ENCODE measurements at places on chromosomes 2 and 18.

- no peak for DNase-seq
These were observed 2168.6 kb upstream of the PIK3C3 start for GRCh38 chr18:39786477-39786876.

DNA sequence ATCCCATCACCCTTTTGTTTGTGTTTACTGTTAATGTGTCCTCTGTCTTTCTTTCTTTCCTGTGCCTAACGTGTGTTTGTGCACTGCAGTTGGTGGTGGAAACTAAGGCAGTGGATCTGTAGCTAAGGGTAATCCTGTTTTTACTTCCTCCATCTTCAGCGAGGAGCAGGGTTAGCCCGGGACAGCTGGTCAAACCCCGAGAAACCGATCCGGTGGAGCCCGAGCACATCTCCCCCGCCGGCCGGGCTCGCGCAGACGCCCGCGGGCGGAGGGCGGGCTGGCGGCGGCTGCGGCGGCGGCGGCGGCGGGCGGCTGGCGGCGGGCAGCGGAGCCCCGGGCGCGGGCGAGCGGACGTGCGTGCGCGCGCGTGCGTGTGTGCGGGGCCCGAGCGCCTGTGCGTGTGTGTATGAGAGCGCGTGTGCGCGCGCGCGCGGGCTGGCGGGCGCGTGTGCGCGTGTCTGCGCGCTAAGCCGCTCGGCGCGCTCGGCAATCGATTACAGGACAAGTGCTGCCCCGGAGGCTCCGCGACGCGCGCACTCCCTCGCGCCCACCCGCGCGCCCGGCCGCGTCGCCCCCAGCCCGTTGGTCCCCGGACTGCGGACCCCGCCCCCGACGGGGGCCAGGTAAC lies at the start of gene IKZF2:
IKZF2 (minus strand) TSS at position 176 of the 628 bp plus-strand sequence. CDS start 2,983 bp downstream, outside the sequence.
- DNase-seq, result peak; percentile 84

- DNase-seq, result peak; percentile 95
These were observed at the start of gene ITGAV for GRCh38 chr2:186589612-186590349. TSS of gene ITGAV (plus strand) at chr2:186590056. CDS start at chr2:186590339, 283 bp downstream.

DNA sequence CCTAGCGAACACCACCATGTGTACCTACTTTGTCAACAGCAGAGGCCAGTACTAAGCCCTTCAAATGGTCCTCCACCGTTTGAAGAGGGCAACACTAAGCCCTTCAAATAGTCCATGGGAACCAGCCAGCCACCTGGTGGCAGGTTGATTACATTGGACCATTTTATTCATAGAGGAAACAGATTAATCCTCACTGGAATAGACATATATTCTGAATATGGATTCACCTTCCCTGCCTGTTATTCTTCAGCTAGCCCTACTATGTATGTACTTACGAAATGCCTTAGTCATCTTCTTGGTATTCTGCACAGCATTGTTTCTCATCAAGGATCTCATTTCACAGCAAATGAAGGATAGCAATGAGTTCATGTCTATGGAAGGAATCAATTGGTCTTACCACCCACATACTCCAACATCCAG lies 10.0 kb upstream of the ZNF396 start:
- peak; percentile 51 for DNase-seq

GRCh38 chr2:75808793-75809535 lies 98.2 kb upstream of the GCFC2 start:
- no peak for DNase-seq

- DNase-seq, result no peak
These were observed 312.5 kb downstream of the RND3 start for GRCh38 chr2:150174971-150175421.

- no peak for DNase-seq
These were observed 12.9 kb downstream of the FZD7 start for GRCh38 chr2:202046572-202046971.

GRCh38 chr2:30464544-30465170 lies 17.6 kb downstream of the LCLAT1 start:
- DNase-seq, result no peak

DNA sequence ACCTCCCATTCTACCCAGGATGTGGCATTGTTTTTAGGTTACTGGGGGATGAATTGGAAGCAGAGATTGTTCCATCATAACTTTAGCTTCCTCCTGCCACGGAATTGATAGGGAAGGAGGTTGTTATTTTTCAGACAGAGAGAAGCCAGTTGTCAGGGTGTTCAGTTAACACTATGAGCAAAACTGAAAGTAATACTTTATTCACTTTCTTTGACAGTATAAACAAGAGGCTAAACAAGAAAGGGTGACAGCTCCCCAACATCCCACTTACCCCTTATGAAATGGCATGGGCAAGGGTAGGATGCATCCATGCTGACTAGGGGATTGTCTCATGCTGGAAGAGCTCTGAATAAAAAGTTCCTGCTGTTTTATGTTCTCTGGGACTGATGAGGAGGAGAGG lies 36.4 kb upstream of the GAREM1 start:
- DNase-seq, result no peak

- DNase-seq, result peak; percentile 91
These were observed 144.7 kb downstream of the PMAIP1 start for GRCh38 chr18:60044290-60045006.

DNA sequence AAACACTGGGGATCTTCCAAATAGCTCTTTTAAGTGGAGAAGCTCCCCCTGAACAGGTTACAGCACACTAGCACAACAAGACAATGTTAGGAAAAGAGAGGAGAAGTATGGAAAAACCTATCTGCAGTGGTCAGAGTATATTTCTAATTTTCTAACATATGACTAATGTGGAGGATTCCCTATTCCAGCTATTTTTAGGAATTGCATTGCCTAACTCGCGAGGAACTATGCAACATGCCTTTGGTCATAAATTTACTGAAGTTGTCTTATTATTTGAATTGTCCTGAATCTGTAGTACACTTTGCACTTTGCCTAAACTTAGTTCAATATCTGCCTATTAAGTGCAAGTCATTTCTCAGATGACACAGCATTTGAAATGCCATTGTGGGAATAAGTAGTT lies 381.4 kb downstream of the CCDC85A start:
- peak; percentile 63 for DNase-seq

GRCh38 chr2:42843611-42844010 lies 51.2 kb upstream of the HAAO start:
- no peak for DNase-seq

GRCh38 chr2:169613876-169614275 lies 29.7 kb downstream of the PPIG start:
- DNase-seq, result no peak

DNA sequence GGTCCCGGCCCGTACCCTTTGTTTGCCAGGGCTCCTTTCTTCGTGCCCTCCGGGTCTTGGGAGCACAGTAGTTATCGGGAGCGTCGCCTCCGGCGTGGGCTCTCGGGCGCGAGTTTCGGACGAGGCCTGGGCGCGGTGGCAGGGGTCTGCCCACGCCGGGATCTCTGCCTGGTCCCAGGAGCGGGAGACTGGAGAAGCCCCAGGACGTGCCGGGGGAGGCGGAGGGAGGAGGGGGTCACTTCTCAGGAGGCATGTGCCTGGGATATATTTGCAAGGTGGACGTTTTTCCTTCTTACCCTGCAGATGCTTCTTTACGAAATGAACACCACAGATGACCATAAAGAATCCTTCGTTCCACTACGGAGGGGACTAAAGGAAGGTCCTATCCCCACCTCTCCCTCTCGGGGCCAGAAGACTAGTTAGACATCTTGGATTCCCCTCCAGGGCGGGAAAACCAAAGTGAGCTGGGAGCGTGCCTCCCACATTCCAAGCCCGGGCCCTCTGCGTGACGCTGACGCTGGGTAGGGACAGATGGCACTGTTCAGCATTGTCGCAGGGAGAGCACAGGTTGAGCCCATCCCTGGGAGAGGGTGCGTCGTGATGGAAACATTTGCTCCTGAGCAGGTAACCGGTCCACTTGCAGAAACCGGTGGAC lies 483 bp upstream of the FHL2 start:
- DNase-seq, result no peak

GRCh38 chr2:180577567-180577966 lies 402.8 kb upstream of the UBE2E3 start:
- DNase-seq, result no peak

GRCh38 chr2:238924032-238924431 lies 76.1 kb downstream of the TWIST2 start:
- no peak for DNase-seq

DNA sequence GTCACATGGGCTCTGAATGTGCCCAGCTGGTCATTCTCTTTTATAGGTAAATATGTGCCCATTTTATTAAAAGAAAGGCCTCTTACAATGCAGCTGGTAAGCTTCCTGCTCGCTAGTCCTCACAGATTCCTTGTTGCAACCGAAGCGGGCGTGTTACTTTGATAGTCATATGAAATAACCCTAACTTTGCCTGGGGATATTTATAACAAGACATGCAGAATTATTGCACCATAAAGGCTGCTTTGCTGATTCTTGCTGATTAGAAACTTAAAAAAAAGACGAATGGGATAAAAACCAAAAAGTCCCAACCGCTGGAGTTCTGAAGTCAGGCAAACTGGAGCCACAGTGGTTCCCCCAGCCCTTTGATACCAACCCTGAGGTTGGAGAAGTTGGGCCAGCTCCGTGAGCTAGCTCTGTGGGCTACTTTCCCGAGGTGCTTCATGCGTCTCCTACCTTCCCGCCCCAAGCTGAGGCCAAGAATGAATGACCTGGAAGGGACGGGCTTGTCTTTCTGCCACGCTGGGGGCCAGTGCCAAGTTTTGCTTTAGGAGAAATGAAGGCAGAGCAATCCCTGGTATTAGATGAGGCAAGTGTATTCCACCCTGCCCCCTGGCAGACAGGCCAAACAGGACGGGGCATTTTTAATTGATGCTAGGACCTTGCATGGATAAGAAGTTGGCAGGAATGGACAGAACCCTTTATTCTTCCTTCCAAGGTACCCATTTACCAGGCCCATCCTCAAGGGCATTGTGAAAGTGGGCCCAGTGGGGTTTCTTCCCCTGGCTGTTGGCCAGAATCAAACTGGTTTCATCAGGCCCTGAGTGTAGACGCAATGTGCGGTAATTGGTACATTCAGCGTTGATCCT lies 140.4 kb downstream of the KCTD1 start:
- DNase-seq, result no peak

- DNase-seq, result peak; percentile 3
These were observed 64.6 kb downstream of the CD226 start for GRCh38 chr18:69882965-69883668.

GRCh38 chr2:94984964-94985575 lies 40.4 kb upstream of the MAL start:
- no peak for DNase-seq

- DNase-seq, result peak; percentile 37
These were observed 657.6 kb upstream of the SYT4 start for GRCh38 chr18:43934781-43935471.

DNA sequence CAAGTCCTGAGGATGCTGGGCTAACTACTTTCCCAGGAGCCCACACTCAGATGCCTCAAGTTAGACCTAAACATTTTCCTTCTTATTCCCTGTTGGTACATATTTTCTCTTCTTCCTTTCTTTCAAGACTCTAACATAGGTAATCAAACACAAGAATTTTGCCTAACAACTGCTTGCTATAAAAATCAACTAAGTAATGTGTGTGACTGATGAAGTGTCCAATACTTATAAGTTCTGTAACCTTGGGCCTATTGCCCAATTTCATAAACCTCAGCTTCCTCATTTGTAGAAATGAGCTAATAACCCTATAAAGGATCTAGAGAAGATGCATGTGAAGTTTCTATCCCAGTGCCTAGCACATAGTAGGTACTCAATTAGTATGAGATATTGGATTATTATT lies 31.6 kb upstream of the PIK3C3 start:
- no peak for DNase-seq

DNA sequence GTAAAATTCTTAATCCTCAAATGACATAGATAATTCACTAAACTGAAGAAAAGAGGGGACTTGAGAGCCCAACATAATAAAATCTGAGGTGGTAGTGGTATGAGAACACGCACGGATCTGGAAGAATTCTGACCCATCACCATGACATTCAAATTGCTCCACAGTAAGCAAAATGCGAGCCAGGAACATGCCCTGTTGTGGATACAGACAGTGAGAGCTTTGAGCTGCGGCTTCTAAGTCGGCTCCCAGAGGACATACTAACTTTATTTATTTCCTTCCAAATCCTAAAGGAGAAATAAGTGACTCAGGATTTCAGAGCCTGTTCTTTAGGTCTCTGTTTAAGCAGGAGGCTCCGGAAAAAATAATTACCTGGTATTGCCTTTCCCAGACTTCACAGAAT lies 143.4 kb upstream of the SMAD7 start:
- no peak for DNase-seq

- peak; percentile 97 for DNase-seq
These were observed 25.5 kb upstream of the TUBB6 start for GRCh38 chr18:12282442-12283039.

DNA sequence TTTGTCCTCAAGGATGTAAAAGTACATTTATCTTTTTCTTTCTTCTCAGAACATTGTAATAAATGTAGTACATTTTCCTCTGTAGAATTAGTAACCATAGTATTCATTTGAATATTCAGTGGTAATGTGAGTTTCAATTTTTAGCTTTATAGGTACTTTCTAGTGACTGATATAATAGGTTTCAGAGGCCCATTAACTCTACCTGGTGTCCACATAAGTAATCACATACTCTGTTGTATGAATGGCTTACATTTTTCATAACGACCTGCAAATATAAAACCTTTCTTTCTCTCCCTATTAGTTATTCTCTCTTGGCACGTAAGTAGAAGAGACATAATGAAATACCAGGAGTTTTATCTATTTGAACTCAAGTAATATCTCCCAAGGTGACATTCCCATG lies 1017.6 kb downstream of the DPP10 start:
- DNase-seq, result no peak

Measured in EH (cell line).